ENCODE measurements at places on chromosomes 4 and X.

DNA sequence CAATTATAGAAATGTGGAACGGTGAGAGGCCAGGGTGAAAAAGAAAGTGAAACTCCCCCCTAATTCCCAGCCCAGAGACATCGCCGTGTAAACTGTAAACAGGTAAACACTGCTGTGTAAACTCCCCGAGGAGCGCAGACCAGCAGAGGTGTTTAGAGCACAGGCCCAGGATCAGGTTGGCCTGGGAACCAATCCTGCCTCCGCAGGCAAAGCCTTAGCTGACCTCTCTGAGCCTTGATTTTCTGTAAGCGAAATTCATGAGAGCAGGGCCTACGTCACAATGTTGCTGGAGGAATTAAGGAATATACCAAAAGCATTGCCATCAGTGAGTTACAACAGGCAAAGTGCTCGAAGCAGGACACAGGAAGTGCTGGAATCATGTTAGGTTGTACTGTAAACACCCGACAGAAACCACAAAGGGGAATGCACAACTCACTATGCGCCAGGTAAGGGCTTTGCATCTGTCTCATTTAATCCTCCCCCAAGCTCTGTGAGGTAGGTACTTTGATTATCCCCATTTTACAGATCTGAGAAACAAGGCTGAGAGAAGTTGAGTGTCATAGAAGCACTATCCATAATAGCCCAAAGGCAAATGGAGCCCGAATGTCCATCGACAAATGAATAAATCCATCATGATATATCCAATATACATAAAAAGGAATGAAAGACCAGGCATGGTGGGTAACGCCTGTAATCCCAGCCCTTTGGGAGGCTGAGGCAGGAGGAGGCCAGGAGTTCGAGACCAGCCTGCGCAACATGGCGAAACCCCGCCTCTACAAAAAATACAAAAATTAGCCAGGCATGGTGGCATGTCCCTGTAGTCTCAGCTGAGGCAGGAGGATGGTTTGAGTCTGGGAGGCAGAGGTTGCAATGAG is 30.7 kb upstream of the KIAA0232 start:
- DNase-seq = no peak

GRCh38 chrX:126770179-126770578 is 49.4 kb upstream of the PRR32 start:
- no peak for DNase-seq

GRCh38 chr4:2337131-2337723 is 75.3 kb upstream of the MXD4 start:
- DNase-seq = no peak

- no peak for DNase-seq
Observed at GRCh38 chr4:3385711-3386420, 55.9 kb upstream of the HGFAC start.

GRCh38 chr4:96646146-96646545 is 806.3 kb downstream of the PDHA2 start:
- no peak for DNase-seq
